Activated CD8-positive, alpha-beta memory T cell treated with anti-CD3 and anti-CD28 coated beads for 48 hours (primary cell): ENCODE measurements at places on chromosomes 11 and 22.

DNA sequence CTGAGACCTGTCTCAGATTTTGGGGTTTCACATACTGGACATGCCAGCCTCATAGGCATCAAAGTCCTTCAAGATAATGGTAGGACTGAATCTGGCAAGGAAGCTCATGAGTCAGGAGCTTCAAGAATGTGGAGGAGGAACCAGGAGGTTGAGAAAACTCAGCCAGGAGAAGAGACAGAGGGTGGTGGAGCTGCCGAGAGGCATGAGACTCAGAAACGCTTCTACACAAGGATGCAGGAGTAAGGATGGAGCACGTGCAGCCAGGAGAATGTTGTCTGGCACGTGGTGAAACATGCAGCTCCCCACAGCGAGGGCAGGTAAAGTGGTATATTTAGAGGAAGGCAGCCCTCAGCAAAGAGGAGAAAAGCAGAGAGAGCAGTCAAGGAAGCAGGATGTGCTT is 148.7 kb upstream of the ISX start:
- no peak for DNase-seq

GRCh38 chr11:117281159-117281558 is 10.0 kb upstream of the BACE1-AS start:
- DNase-seq, result no peak

DNA sequence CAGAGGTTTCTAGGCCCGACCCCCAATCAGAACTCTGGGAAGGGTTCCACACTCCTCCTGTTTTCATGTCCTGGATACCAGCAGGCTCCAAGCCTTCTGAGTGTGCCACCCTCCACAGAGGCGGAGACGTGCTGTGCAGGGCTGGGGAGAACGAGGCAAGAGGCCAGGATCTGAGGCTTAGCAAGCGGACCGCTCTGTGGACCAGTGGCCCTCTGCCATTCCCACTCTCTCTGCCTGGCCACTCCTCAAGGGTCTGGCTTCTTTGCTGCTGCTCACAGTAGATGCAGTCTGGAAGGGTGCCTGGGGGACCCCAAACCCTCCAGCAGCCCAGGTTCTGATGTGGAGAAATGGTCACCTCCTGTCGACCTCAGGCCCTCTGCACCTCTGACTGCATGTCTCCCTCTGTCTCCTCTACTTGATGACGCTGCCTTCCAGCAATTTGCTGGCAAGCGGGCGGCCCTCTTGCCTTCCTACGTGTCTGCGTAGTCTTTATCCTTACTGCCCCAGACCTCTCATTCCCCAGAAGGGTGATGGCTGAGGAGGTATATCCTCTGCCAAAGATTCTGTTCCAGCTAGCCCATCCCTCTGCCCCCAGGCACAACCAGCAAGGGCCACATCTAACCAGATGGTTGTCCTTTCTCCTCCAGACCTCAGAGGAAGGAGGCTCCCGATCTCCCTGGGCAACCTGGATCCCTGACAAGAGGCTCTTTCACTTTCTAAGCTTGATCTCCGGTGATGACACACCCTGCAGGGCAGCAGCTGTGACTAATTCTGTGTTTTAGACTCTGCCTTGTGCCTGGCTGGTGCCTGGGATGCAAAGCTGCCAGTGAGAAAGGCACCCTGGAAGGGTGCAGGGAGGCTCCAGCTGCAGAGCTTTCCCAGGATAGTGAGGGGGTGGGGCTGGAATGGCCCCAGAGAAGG is 87.3 kb downstream of the NAT10 start:
- DNase-seq, result no peak

- DNase-seq, result no peak
Measured at GRCh38 chr11:92907671-92908070, 61.8 kb upstream of the MTNR1B start.

DNA sequence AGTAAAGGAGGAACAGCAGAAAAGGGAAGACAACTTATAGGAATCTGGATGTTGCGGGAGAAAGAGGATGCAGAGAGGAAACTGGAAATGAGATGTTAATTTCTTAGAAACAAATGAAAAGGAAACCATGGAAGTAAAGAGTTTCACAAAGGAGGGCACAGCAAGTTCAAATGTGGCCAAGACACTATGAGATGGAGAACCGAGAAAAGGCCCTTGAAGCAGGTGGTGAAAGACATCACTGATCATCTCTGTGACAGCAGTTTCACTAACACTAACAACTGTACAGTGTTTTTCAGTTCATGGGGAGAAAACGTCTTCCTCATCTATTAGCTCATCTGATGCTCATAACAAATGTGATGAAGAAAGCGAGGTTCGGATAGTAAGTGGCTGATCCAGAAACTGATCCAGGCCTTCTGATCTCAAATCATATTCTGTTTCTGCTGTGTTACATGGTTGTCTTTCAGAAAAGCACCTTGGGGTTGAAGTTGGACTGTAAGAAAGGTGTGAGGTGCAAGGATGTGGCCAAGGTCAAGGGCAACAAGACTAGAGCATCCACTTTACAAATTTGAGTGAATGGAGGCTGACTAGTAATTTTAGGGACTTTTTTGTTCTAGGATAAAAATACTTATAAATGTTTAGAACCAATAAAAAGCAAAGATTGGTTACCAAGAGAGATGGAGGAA is 492.1 kb upstream of the CADM1 start:
- no peak for DNase-seq

- DNase-seq, result no peak
Measured at GRCh38 chr11:123532131-123532530, 102.1 kb downstream of the GRAMD1B start.

DNA sequence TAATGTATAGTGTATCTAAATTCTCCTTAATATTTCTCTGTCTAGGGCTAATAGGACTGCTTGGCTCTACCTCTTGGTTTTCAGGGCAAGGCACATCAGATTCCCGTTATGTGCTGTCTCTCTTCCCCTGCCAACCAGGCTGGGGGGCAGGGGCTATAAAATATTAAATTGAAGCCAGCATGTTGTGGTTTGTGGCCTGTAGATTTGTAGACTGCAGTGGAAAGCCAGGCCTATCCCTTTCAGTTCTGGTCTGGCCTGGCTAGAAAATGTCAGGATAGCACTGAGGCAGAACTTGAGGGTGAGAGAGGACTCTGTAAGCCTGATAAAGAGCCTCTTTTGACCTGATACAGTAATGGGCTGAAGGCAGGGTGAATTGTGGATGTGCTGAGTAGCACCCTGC is 14.4 kb upstream of the GRK2 start:
- no peak for DNase-seq

- no peak for DNase-seq
Measured at GRCh38 chr22:36052505-36052941, 23.9 kb upstream of the RBFOX2 start.

- no peak for DNase-seq
Measured at GRCh38 chr22:33823552-33823951, 96.7 kb downstream of the LARGE1 start.

- no peak for DNase-seq
Measured at GRCh38 chr11:8426076-8426475, 162.4 kb upstream of the LMO1 start.

DNA sequence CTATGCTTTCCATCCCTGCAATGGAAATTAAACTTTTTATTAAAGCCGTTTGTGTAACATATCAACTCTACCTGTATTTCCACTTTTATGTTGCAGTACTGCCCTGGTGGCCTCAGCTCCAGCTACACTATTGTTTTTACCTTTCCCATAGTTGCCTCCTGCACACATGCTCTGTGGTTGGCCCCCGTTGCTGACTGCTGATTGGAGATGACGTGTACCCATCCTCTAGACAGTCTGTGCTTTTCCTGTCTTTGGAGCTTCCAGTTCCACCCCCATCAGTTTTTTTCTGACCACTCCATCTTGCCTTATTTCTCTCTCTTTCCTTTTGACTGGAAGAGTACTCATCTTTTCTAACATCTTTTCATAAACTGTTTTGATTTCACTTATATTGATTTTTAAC is 123.8 kb downstream of the TEAD1 start:
- DNase-seq, result no peak

GRCh38 chr11:6414874-6415328 is 4.0 kb downstream of the APBB1 start:
- no peak for DNase-seq

DNA sequence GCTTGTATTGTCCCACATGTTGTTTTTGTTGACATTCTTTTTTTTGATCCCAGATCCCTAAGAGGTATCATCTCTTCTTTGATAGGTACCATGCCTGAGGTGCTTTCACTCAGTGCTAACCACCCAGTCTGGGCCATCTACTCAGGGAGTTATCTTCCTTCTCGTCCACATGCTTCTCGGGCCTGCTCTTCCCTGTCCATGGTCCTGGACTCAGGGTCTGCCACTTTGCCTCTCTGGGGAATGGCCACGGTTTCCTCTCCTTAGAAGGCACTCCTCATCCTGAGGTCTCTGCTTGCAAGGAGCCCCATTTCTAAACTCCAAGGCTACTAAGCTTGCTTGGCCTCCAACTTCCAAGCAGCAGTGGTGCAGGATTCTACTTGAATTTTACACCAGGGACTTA is 227.0 kb upstream of the NCAM1 start:
- no peak for DNase-seq

DNA sequence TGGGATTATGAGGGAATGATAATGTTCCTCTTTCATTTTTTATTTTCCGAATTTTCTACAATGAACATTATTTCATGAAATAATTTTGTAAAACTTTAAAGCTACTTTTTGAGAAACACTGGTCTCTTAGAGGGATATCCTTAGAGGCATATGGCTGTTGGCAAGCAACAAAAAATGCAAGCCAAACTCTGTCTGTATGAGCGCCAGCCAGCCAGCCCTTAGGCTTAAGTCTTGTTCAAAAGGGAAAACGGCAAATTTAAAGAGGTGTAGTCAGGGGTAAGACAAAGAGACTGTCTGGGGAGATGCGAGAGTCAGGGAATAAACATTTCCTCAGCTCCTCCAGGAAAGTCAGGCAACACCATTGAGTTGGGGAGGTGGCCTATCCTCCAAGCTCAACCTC is 22.5 kb downstream of the ASCC2 start:
- no peak for DNase-seq

DNA sequence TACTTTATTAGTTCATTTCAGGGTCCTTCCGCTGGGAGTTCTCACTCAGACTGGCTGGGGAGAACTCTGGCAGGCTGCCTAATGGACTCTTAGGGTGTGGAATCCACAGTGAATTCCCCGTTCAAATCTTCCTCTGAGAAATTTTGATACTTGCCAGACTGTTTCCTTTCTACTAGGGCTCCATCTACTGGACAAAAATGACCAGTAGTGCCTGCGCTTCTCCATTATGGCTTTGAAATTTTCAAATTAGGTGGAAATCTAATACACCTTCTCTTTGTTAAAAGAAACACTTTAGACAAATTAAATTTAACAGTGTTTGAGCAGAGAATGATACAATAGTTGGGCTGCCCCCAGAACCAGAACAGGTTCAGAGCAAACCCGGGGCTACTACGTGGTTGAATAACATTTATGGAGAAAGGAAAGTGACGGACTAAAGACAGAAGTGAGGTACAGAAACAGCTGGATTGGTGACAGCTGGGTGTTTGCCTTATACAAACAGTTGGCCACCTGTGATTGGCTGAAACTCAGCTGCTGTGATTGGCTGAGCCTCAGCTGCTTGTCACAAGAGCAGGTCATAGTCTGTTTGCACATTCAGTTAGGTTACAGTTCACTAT is 52.9 kb upstream of the FDX1 start:
- DNase-seq, result no peak

DNA sequence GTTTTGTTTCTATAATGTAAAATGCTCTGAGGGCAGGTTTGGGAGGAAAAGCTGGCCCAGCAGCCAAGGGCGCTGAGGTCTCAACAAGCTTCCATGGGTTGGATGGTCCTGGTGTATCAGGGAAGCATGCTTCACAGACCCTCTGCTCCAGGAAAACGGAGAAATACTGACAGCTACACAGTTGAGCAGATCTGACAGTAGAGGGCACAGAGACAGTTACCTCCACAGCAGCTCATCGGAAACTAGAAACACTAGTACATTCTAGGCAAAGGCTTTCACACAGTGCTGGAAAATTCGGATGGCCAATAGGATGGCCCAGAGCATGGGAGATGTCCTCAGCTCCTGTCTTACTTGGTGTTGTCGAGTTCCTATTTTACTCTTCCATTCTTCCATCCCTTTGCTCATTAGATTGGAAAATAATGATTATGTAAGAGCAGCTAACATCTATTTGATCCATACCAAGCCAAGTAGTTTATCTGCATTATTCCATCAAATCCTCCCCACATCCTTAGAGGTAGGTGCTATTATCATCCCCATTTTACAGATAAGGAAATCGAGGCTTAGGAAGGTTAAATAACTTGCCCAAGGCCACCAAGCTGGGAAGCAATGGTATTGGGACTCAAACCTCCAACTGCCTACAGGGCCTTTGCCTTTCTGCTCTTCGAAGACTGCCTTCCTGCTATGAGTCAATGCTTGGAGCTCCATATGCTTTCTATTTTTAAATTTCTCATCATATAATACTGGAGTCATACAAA is 28.3 kb downstream of the LMO2 start:
- no peak for DNase-seq
